ENCODE measurements at places on chromosomes 4 and X.
A peak's percentile ranks its signal among the peaks of the same experiment; 100 is the strongest.

- no peak for DNase-seq
These were observed 41.0 kb downstream of the HHIP start for GRCh38 chr4:144686921-144687320.

GRCh38 chrX:7147978-7148854 is at the start of gene PUDP:
PUDP (minus strand) TSS chrX:7148153; CDS start chrX:7148113, 40 bp downstream.
- peak; percentile 86 for DNase-seq

DNA sequence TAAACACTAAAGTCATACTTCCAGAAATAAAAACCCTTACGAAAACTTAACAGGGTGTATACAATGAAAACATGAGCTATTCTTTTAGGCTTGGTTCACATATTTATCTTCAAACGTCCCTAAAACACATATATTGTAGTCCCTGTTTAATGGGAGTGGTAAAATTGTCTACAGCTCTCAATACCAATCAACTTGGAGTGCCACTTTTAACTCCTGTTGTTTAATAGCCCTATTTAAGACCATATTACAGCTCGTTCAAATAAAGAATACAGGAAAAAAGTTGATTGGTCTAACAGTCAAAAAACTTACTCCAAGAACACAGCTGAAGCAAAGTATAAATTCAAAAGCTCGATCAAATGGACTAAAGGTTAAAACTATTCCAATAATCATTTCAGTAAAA is 3.9 kb downstream of the UBE2D3 start:
- no peak for DNase-seq

- no peak for DNase-seq
These were observed 8.1 kb downstream of the WDFY3 start for GRCh38 chr4:84958434-84958833.
